ENCODE measurements at places on chromosomes 12 and 14.

DNA sequence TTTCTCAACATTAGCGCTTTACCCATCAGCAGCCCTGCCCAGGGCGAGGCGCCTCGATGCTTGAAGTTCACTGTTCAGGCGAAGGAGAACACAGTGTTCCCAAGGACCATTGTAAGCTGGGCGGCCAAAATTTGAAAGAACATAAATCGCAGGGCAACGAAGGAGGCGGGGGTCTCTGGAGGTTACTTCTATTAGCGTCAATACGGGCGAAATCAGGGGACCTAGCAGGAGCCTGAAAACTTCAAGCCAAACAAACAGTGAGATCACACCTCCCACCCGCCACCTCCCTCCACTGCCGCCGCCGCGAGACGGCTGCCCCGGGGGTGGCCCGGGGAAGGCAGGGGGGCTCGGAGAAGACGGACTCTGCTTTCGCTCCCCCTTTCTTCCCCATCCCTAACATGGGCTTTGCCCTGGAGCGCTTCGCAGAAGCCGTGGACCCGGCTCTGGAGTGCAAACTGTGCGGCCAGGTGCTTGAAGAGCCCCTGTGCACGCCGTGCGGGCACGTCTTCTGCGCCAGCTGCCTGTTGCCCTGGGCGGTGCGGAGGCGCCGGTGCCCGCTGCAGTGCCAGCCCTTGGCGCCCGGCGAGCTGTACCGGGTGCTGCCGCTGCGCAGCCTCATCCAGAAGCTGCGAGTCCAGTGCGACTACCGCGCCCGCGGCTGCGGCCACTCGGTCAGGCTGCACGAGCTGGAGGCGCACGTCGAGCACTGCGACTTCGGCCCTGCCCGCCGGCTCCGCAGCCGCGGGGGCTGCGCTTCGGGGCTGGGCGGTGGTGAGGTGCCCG lies at the start of gene PDZRN4:
Gene PDZRN4 (plus strand): TSS at position 263 of the 783 bp plus-strand sequence.
- DNase-seq, result peak; percentile 19

GRCh38 chr12:121776190-121777098 lies 17.0 kb downstream of the RHOF start:
- DNase-seq, result peak; percentile 39

DNA sequence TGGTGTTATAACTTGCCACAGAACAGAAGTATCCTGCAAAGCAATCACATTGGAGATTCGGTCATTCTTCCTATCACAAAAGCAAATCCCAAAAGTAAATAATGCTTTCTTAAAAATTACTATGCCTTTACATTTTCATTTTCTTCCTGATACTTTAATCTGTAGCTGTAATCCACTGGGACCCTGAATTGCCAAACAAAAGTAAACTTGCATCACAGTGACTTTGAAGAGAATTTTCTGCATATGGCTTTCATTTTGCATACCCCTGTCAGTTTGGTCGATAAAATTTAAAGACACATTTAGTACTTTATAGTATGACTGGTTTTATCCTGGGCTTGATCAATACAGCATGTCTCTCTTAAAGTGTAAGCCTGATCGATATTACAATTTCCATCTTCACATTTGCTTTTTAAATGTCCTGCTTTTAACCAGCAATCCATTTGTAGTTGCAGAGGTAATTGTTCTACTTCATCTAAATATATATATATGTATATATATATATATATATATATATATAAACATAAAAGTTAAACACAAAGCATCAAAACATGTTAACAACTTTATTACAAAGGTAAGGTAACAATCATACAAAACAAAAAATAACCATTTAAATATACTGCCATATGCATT lies 53.7 kb upstream of the PLEKHA5 start:
- no peak for DNase-seq

- no peak for DNase-seq
Measured at GRCh38 chr12:116138364-116138763, 139.1 kb downstream of the MED13L start.

DNA sequence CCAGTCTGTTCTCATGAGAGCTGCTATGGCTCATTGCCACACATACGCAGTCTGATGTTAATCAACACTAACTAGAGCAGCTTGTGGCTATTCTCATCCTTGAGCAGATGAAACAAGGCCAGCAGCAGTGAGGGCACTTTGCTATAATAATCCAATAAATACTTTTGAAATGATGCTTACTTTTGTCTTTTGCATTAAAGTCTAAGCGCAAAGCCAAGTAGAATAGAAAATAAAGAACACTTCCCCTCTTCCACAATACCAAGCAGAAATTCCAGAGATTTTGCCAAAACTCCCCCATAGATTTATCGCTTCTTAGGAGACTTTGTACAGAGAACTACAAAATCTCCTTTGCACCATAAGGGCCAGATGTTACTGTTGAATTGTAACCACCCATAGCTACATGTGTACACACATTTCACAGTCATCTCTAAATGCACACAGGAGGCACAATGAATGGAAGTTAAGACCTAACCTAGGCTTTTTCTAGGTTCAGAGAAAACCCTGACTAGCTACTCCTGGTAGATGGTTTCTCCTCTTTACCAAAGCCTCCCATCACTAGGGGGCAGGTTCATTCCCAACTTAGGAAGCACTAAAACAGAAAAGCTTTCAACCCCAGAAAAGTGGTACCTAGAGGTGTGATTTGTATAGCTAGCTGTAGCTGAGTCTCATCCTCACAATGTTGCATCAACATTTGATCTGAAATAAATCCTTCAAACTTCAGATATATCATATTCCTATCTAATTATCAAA lies 119.3 kb downstream of the HMGA2 start:
- no peak for DNase-seq

DNA sequence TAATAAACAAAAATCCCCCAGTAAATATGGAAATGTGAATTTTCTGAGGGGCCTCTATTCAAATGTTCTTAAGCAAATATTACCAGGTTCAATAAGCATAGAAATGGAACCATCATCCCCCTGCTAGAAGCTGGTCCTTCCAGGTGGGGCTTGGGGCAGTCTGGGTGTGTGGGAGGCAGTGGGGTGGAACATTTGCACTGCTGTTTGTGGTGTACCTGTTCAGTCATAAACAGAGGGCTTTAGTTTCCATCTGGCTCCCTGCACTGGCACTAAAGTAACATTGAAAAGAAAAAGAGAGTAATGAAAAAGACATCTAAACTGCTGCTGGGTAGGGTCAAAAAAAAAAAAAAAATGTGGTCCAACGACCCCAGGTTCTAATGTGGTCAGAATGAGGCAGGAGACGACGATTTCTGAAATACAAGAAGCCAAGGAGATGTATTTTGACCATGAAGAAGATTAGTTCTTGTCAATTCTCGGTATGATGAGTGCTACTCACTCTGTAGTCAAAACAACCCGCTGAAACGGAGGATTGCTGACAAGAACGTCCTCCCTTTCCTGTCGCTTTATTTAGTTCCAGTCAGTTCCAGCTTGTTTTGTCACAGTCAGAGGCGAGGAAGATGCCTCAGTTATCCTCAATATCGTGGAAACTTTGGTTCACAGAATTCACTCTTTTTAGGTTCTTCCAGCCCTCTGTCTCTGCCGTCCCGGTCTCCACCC lies 44.2 kb upstream of the MANSC4 start:
- DNase-seq, result no peak

Measured in NCI-H187 (cell line).